ENCODE measurements at places on chromosomes 12 and 14.

DNA sequence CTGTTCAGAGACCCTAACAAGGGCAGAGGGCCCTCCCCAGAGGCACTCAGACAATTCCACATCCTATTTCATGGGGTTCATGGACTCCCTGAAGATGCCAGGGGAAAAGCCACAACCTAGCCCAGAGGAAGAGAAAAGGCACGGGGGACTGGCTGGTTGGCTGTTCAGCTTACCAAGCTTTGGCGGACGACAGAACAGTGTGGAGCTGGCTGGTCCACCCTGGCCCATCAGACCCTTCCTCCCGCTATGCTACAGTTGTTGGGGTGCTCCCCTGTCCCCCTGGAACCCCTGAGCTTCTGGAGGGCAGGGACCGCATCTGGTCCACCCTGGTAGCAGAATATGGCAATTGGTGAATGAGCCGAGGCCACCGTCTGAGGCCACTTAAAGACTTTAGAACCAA, 6.3 kb downstream of the TESC start:
- no peak for DNase-seq

GRCh38 chr14:50056435-50056834, 59.9 kb downstream of the VCPKMT start:
- DNase-seq = no peak

- DNase-seq = no peak
Observed at GRCh38 chr14:80955416-80955941, at the start of gene TSHR. Gene TSHR, plus strand, starts transcription at chr14:80955621. Its CDS starts 60 bp downstream, at chr14:80955681.

GRCh38 chr12:38157274-38157932, 159.2 kb upstream of the ALG10B start:
- no peak for DNase-seq

DNA sequence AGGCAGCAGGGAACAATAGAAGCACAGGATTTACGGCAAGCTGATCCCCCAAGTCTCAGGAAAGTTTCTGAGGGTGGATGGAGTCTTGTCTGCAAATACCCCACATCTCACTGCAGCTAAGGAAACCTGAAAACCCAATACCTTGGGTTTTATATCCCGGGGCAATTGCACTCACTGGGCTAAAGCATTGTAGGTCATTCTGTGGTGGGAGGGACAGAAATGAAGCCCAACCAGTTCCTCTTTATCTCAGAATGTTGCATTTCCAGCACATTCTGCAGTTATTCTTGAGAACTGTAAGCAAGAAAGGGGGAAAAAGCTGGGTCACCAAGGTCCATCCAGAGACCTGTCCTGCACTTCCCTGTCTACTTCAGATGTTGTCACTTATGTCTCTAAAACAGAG, 39.8 kb downstream of the C12orf42 start:
- no peak for DNase-seq

DNA sequence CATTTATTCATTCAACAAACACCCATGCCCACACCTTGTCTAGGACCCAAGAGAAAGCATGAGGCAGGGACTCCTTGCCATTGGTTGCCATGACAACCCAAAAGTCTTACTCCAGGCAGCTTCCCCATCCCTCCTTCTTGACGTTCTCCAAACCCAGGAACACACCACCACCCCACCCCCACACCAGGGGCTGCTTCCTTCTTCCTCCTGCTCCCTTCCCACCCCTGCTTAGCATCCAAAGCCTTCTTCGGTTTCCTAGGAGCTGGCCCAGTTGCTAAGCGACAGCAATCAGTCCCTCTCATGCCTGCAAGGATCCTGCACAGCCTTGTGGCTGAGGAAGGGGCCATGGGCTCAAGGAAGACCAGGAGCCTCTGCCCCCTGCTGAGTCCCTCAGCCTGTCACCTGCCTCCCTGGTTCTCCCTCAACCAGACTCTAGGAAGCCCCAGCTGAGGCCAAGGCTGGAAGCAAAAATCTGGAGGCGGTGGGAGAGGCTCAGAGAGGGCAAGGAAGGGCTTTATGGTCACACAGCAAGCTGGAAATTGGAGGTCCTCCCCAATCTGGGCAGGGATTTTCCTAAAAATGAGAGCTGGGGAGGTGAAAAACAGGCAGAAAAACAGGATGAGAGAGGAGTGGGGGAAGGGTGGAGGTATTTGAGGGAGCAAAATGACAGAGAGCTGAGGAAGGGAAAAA, 15.4 kb downstream of the RASAL1 start:
- DNase-seq = no peak

DNA sequence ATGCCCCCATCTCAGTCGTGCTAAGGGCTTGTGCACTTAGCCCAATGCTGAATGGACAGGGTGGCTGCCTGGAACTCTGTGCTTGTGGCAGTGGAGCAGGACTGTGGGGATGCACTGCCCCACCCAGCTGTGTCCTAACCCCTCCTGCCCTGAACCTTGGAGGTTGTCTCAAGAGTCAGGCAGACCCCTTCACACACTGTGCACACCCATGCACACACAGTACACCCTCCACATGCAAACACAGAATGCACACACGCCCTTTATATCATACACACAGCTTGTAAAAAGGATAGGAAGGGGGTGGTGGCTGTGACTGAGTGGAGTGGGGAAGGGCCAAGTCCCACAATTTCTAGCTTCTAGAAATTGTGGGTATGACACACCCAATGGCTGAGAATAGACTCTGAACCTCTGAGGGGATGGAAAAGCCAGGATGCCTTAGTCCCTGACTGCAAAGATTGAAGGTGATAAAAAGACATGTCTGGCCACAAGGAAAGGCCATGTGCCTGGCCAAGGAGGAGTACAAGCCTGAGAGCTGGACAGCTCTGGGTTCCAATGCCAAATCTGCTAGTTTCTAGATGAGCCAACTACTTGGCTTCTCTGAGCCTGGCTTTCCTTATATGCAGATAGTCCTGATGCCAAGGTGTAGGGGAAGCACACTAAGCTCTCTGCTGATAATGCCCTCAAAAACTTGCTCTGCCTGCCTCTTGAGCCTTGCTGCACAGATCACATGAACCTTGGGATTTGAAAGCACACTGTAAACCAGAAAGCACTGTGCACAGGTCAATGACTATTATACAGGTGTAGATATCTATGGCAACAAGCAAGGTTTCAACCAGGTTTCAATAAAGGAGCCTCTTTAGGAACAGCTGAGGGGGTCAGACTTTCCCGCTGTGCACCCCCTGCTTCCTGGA, 8.4 kb downstream of the KRT8 start:
- DNase-seq = no peak

- DNase-seq = peak; percentile 96
Observed at GRCh38 chr12:108696111-108696995, 35.0 kb downstream of the CORO1C start.

DNA sequence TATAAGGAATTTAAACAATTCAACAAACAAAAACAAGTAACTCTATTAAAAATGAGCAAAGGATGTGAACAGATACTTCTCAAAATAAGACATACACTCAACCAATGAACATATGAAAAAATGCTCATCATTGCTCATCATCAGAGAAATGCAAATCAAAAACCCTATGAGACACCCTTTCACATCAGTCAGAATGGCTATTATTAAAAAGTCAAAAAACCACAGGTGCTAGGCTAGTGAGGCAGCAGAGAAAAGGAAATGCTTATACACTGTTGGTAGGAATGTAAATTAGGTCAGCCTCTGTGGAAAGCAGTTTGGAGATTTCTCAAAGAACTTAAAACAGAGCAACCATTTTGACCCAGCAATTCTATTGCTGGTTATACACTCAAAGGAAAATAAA, 52.0 kb downstream of the NAV3 start:
- no peak for DNase-seq

DNA sequence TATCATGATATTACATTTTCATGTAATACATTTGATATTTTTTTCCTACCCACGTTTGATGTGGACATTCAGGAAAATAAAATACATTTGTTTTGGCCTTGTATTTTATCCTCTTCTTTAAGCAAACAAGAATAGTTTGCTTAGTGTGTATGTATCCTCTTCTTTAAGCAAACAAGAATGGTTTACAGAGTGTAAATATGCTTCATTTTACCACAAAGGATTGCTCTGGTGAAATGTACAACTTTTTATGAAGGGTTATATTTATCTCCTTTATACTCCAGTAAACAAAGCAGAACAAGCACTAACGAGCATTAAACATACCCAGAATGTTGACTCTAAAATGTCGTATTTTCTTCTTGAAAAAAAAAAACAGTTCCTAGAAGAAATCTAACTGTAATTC, 244.7 kb downstream of the KCNH5 start:
- DNase-seq = no peak

- DNase-seq = no peak
Observed at GRCh38 chr14:22533057-22533704, 55.8 kb downstream of the DAD1 start.

DNA sequence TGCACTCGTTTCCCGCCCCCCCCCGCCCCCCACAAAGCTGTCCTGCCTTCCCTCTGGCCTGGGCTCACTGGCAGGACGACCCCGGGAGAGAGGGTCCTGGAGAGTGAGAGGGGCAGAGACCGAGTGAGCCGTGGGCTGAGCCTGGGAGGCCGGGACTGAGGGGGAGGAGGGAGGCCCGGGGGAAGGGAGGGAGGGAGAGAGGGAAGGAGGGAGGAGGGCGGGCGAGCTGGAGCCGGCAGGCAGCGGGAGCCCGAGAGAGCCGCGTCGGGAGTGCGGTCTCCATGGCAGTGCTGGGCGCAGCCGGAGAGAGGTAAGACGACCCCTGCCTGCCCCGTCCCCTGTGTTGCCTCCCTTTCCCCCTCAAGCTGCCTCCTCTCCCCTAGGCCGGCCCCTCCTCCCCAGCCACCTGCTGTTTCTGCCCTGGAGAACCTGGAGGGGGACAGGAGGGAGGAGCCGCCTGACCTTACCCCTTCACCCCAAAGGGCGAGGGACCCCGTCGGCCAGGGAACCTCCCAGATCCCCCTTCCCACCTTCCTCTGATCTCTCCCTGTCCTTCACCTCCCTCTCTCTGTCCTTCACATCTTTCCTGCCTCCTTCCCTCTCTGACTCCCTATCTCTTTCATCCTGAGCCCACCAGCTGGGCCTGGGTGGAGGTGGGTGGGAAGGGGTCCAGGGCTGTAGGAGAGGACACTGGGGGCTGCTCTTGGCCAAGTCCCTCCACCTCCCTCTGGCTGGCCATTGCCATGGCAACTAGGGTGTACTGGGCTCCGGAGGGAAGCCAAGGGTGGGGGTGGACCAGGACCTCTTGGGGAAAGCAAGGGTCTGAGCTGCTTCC, at the start of gene GPR162:
Gene GPR162 (plus strand): TSS at position 231 of the 835 bp plus-strand sequence. CDS start 2,078 bp downstream, outside the sequence.
- DNase-seq = no peak

- no peak for DNase-seq
Observed at GRCh38 chr12:98591209-98591608, 2.3 kb upstream of the SLC25A3 start.

GRCh38 chr14:71804992-71805391, 127.2 kb upstream of the RGS6 start:
- no peak for DNase-seq
